ENCODE measurements at places on chromosomes 6 and 20.

DNA sequence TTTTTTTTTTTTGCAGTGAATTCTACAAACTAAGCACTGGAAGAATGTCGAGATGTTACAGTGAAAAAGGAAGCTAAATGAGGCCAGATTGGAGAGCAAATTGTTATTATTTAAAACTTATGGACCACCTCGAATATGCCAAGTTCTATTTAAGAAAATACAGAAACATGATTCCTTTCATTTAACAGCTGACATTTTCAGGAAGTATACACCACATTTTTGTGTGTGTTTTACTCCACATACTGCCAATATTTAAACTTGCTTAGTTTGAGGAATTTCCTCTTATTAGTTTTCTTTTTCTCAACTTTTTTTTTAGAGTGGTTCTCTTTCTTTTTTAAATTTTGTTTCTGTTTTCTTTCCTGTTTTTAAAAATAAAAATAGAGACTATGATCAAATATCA is 37.0 kb upstream of the GCLC start:
- no peak for DNase-seq

- no peak for DNase-seq
Observed at GRCh38 chr6:11917951-11918738, 94.0 kb upstream of the HIVEP1 start.

DNA sequence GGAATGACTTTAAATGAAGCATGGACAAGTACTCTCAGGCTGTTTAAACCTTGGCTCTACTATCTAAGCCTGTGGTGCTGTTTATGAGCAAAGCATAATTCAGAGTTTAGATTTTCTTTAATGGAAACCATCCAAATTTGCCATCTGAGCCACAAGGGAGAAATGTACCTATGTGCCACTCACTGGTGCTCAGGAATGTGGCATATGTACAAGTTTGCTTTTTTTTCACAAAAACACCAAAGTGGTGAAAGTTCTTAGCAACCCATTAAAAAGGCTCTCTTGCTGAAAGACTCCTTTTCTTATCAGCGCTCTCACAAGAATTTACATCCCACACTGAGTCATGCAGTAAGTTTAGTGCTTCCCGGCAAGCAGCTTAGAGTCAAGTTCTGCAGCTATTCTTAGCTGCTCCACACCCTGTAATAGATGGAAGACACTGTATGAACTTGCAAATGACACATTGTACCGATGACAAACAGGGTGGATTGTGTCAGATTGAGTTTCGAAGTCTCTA is 57.3 kb upstream of the MLIP start:
- DNase-seq, result no peak

DNA sequence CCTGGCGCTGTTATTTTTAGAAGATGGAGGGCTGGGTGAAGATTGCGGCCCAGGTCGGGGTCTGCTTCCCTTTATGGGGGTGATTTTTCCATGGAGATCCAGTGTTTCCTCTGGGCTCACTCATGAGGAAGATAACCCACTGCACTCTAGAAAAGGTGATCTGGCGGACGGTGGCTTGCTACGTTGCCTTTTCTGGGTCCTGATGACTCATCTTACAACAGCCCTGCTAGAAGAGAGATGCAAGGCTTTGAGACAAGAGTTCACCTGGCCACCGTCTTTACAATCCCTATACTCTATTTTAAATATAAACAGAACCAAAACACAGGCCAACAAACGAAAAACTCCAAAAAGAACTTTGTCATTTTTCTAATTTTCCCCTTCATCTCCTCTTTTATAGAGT is 182.1 kb upstream of the EXOC2 start:
- no peak for DNase-seq

GRCh38 chr6:31614684-31615578 is at the start of gene AIF1:
Gene AIF1, plus strand, starts transcription at chr6:31615234. Its CDS starts 96 bp downstream, at chr6:31615330.
- DNase-seq, result no peak

DNA sequence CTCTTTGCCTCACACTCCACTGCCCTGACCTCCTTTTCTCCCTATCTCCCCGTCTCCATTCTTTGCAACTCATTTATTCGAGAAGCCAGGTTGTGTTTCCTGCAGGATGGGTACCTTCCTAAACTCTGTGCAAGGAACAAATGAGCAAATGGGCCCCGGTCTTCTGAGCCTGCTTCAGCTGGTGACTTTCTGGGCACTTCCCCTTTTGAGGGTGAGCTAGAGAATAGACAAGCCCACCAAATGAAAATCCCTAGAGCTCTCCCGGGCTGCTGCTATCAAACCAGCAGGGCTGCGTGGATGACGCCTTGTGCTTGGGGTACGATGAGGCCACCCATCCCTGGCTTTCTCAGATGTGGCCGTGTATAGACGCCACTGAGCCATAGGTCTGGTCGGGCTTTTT is 91.0 kb upstream of the FOXA2 start:
- no peak for DNase-seq

- no peak for DNase-seq
Observed at GRCh38 chr6:1610497-1611321, 994 bp downstream of the FOXC1 start.

GRCh38 chr6:124873066-124873410 is 89.2 kb upstream of the RNF217 start:
- no peak for DNase-seq

Data from NCI-H1105 (cell line).